ENCODE measurements at places on chromosomes 3 and 15. TPM values are rescaled to one million over a fixed set of nuclear protein-coding genes. Genes with fewer than 3 reads are reported as not detected.

DNA sequence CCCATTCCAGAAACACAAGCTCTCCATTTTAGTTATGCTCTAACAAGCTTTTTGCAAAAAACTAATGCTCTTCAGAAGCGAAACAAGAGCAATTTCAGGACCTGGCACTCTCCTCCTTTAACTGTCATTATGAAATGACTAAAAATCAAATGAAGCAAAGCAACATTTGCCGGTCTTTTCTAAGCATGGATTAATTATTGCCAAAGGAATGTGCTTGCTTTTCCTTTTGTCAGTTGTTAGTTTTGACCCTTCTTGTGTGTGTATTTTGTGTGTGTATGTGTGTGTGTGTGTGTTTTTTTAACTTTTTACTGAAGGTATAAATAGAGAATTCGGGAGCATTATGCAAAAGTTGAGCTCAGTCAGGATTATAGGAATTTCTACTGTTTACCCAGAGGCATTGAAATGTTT, 509.1 kb downstream of the TUSC7 start:
- no peak for DNase-seq

- no peak for DNase-seq
Observed at GRCh38 chr3:133505813-133506212, 67.7 kb upstream of the CDV3 start.

GRCh38 chr3:150912501-150912900, 7.3 kb upstream of the MINDY4B start:
- no peak for DNase-seq

DNA sequence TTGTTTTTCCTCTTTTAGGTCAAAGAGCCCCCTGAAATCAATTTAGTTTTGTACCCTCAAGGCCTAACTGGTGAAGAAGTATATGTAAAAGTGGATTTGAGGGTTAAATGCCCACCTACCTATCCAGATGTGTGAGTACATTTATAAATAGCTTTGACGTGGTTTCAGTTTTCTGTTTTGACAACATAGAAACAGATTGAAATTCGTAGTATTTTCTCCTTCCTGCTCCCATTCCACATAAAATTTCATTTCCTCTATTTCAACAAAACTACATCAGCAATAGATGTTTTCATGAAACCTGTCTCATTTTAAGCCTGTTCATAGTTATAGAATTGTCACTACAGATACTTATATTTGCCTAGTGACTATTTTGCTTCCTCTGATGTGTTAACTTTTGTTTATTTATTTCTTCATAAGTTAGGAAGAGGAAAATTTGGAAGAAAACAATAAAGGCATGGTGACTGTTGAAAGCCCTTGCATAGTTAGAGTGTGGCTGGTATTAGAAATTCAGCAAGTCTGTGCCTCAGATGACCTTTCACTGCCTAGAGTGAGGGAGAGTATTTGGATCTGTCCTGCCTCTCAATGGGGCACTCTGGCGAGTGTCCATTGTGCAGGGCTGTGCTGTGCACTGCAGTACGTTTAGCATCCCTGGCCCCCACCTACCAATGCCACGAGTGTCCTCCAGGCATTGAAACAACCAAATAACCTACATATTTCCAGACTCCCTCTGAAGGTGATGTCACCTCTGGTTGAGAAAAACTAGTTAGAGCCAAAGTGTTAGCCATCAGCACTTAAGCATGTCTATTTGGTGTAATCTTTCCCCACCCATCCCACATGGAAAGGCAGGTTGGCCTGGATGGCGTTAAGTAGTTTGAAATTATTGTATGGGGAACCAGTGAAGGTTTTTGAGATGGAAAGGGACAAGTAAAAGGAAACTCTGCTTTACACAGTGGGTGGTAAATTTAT, 5.9 kb downstream of the EIF2AK4 start:
- DNase-seq = no peak

DNA sequence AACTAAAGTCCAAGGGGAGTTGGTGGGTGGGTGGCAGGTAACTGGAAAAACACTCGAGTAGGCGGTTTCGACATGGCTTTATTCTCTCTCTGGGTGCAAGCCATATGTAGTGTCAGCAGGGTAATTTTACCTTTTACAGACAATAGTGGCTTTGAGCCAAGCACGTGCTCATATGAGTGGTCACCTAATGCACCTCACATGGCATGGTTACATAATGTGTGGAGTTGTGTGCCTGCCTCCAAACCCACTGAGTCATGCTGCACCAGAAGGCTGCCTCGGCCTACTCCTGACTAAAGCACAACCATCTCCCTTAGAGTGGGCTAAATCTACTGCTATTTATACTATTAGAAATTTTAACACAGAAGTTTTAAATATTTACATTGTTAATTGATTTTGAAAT, 16.5 kb downstream of the CCRL2 start:
- DNase-seq = peak; percentile 15

DNA sequence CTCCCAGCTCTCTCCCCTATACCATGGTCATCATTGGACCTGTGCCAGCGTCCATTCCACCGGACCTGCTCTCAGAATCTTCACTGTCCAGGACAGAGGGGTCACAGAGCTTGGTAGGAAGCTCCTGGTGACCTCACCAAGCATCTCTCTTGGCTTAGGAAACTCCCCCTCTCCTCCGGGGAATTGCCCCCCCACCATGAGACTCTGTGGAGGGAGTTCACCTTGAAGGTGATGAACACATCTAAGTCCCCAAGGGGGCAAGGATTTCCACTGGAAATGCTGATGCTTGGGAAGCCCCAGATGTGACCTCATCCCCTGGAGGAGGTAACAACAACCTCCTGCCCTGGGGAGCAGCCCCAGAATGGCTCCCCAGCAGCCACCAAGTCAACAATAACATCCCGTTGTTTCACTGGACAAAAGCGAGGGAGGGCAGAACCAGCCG, 3.2 kb downstream of the SEMA7A start:
- DNase-seq = no peak

- no peak for DNase-seq
Observed at GRCh38 chr3:195885036-195885891, 23.1 kb downstream of the TNK2 start.

- DNase-seq = no peak
Observed at GRCh38 chr3:9949115-9949514, 3.1 kb downstream of the PRRT3 start.

DNA sequence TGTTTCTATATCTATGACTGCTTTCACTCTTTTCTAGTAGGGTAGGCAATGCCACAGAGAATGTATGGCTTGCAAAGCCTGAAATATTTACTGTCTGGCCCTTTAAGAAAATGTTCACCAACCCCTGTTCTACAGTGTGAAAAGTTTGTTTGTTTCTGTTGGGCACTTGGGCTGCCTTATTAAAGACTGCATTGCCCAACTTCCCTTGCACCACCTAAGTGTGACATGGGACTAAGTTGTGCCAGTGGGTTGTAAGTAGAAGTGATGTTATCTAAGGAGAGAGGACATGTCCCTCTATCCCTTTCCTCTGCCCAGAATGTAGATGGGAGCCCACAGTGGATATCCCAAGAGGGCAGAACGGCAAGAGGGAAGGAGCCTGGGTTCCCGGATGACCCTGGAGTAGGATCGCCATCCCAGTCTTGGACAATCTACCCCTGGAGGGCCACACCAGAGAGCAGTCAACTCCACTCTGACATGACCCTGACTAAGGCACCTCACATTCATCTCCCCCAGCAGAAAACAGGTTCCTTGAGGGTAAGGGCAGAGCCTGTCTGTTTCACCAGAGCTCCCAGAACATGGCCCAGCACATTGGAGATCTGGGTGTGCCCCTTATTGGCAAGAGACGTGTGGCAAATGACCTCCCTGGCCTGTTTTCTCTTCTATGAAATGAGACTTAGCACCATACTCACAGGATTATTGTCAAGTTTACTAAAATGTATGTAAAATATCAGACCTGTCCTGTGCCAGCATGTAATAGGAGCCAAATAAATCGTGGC, 138.8 kb downstream of the SMAD6 start:
- no peak for DNase-seq

GRCh38 chr3:71228156-71228866, 355.2 kb downstream of the FOXP1 start:
- DNase-seq = no peak

DNA sequence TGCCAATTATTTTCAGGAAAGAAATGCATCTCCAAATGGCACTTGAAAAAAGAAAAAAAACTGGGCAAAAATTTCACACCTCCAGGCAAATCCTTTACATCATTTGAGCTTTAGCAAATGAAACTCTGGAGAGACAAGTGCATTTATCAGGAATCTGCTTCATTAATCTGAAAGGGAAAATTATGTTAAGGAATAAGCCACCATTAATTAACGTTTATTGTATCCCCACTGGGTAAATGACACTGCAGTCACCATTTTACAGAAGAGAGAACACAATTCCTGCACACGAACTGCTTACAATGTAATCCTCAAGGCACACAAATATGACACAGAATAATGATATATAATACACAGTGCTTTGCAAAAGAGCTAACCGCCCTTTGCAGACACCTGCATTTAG, 217.3 kb downstream of the OSBPL10 start:
- no peak for DNase-seq

- no peak for DNase-seq
Observed at GRCh38 chr3:1330107-1330506, 237.3 kb downstream of the CNTN6 start.

Gene INSYN1
- not detected for total RNA-seq

Gene LACTB
- total RNA-seq = 43.6 TPM

Gene POU1F1
- total RNA-seq = not detected

Gene SECISBP2L
- 33.9 TPM for total RNA-seq

Gene ROBO2
- total RNA-seq = not detected
